Neural crest cell (in vitro differentiated cells): ENCODE measurements at places on chromosomes 16 and 17. TPM values are rescaled to one million over a fixed set of nuclear protein-coding genes. Genes with fewer than 3 reads are reported as not detected.
A peak's percentile ranks its signal among the peaks of the same experiment; 100 is the strongest.

GRCh38 chr17:79547586-79547985 lies 63.3 kb downstream of the RBFOX3 start:
- H3K4me3 ChIP-seq, result no peak overlapping the region
- H3K36me3 ChIP-seq, result no peaks in the 10 kb centered on the region
- H3K27ac ChIP-seq, result peak overlapping the region; percentile 67
- peaks cover 8% of the 10 kb centered on the region for H3K4me1 ChIP-seq
- no peaks in the 10 kb centered on the region for H3K27me3 ChIP-seq

- DNase-seq, result no peak
- H3K27me3 ChIP-seq, result no peaks in the 10 kb centered on the region
- H3K4me3 ChIP-seq, result no peak overlapping the region
- no peaks in the 10 kb centered on the region for H3K4me1 ChIP-seq
Observed at GRCh38 chr17:72004011-72004427, 116.8 kb upstream of the SOX9 start.

- H3K4me1 ChIP-seq, result no peaks in the 10 kb centered on the region
- no peak overlapping the region for H3K4me3 ChIP-seq
- H3K27me3 ChIP-seq, result no peaks in the 10 kb centered on the region
Observed at GRCh38 chr17:44862278-44862914, 14.7 kb downstream of the HIGD1B start.

DNA sequence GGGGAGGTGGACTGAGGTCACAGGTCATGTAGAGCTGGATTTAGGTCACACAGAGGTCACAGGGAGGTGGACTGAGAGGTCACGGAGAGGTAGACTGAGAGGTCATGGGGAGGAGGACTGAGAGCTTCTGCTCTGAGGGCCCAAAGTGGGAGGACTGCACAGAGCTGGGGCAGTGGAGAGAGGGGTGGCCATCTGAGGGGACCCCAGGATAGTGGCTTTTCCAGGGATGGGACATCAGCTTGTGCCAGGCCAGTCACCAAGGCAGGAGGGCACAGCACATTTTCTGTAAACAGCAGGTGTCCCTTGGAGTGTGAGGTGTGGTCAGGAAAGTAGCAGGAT lies 26.1 kb upstream of the JPT2 start:
- H3K36me3 ChIP-seq, result peaks cover 29% of the 10 kb centered on the region
- DNase-seq, result no peak
- no peaks in the 10 kb centered on the region for H3K4me1 ChIP-seq
- H3K4me3 ChIP-seq, result no peak overlapping the region
- H3K27me3 ChIP-seq, result peaks cover 2% of the 10 kb centered on the region

GRCh38 chr16:81997738-81998137 lies 13.5 kb downstream of the SDR42E1 start:
- no peak overlapping the region for H3K4me3 ChIP-seq
- no peaks in the 10 kb centered on the region for H3K36me3 ChIP-seq
- no peak for DNase-seq
- peaks cover 11% of the 10 kb centered on the region for H3K4me1 ChIP-seq
- H3K27me3 ChIP-seq, result no peaks in the 10 kb centered on the region

- H3K4me1 ChIP-seq, result no peaks in the 10 kb centered on the region
- no peaks in the 10 kb centered on the region for H3K36me3 ChIP-seq
- no peak for DNase-seq
- no peak overlapping the region for H3K27ac ChIP-seq
- no peak overlapping the region for H3K4me3 ChIP-seq
- peaks cover under 1% of the 10 kb centered on the region for H3K27me3 ChIP-seq
Observed at GRCh38 chr17:56690441-56691291, 97.2 kb downstream of the NOG start.

GRCh38 chr17:16987066-16987829 lies 15.3 kb upstream of the TNFRSF13B start:
- H3K36me3 ChIP-seq, result no peaks in the 10 kb centered on the region
- H3K4me3 ChIP-seq, result no peak overlapping the region
- no peak overlapping the region for H3K27ac ChIP-seq

- H3K4me3 ChIP-seq, result no peak overlapping the region
- H3K27ac ChIP-seq, result no peak overlapping the region
- no peaks in the 10 kb centered on the region for H3K36me3 ChIP-seq
Observed at GRCh38 chr17:68060336-68060735, 24.8 kb downstream of the KPNA2 start.

GRCh38 chr17:77601054-77601979 lies 357.2 kb upstream of the TNRC6C start:
- no peaks in the 10 kb centered on the region for H3K36me3 ChIP-seq
- H3K27ac ChIP-seq, result peak overlapping the region; percentile 8
- H3K4me1 ChIP-seq, result peaks cover 12% of the 10 kb centered on the region
- H3K4me3 ChIP-seq, result no peak overlapping the region
- no peaks in the 10 kb centered on the region for H3K27me3 ChIP-seq

GRCh38 chr17:74314877-74315276 lies 11.1 kb upstream of the KIF19 start:
- no peaks in the 10 kb centered on the region for H3K27me3 ChIP-seq
- no peaks in the 10 kb centered on the region for H3K4me1 ChIP-seq
- no peak overlapping the region for H3K4me3 ChIP-seq
- no peak overlapping the region for H3K27ac ChIP-seq

- H3K27ac ChIP-seq, result no peak overlapping the region
- H3K36me3 ChIP-seq, result no peaks in the 10 kb centered on the region
- H3K4me1 ChIP-seq, result peaks cover 5% of the 10 kb centered on the region
- H3K4me3 ChIP-seq, result no peak overlapping the region
Observed at GRCh38 chr16:15483857-15484256, 49.5 kb downstream of the BMERB1 start.

CALB2 gene
- total RNA-seq, result not detected in 2 replicates

CTRB2 gene
- total RNA-seq, result not detected in 2 replicates

HAGHL gene
- total RNA-seq, result 15.0 and 15.4 TPM in 2 replicates

CIAO3 gene
- 42.1 and 45.9 TPM in 2 replicates for total RNA-seq

VAT1 gene
- total RNA-seq, result 112 and 115 TPM in 2 replicates

LRRC46 gene
- total RNA-seq, result 0.84 and 1.4 TPM in 2 replicates

KRTAP4-3 gene
- not detected in 2 replicates for total RNA-seq
